ENCODE measurements at places on chromosomes 1 and 21.

DNA sequence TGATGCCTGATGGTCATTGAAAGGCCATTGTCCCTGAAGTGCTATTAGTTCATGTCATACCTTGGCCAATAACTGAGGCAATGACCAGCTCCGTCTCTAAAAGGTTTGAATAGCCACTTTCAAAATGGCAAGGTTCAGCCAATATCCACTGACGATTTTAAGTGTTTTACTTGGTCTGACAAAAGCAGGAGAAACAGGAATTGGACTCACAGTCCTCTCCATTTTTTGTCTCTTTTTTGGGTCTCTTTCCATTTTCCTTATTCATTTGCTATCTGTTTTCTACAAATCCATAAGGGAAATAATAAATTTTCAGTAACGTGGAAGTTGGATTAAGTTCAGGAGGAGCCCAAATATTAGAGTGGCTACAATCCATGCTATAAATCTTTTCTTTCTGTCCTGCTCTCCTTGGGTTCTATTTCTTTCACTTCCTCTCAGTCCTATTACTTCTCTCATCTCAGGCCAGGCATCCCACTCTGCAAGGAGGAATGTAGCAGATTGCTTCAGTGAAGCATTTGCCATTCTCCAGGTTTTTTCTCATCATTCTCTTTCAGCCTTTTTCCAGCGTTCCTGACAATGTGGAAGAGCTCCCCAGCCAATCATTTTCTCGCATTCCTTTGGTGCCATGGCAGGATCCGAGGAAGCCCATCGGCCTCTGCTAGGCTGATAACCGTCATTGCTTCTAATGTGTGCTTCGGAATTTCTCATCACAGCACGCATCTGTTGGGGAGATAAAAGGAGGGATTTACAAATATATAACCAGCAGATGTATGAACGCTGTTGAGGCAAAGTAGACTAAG is 414.5 kb downstream of the ADGRL2 start:
- no peak for DNase-seq

- DNase-seq: no peak
Observed at GRCh38 chr21:46633566-46633965, 1.9 kb upstream of the PRMT2 start.

DNA sequence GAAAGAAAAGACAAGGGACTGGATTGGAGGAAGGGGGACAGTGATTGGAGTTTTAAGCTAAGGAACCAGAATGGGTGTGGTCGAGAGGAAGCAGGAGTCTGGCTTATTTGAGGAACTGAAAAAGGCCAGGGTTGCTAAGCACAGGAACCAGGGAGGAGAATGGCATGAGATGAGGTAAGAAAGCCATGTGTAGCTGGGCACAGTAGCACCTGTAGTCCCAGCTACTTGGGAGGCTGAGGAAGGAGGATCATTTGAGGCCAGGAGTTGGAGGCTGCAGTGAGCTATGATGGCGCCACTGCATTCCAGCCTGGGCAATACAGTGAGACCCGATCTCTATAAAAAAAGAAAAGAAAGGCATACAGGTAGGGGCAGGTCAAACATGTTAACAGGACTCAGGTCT is 8.1 kb upstream of the KHDRBS1 start:
- no peak for DNase-seq

DNA sequence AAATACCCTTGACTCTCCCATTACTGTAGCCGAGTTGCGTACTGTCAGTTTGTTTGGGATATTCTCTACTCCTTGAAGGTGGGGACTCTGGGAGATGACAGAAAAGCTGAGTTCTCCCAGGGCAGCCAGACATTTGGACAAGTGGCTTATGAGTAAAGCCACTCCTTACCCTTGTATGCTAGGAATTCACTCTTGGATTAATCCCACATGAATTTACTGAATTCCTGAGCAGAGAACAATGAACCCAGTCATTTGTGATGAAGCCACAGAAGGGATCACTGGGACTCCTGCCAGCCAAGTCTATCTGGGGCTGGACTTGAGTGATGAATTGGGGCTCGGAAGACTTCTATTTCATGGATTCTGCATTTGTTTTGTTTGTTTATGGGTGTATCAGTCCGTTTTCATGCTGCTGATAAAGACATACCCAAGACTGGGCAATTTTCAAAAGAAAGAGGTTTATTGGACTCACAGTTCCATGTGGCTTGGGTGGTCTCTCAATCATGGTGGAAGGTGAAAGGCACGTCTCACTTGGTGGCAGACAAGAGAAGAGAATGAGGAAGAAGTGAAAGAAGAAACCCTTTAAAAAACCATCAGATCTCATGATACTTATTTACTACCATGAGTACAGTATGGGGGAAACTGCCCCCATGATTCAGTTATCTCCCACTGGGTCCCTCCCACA is 25.1 kb downstream of the C1orf116 start:
- peak; percentile 44 for DNase-seq

DNA sequence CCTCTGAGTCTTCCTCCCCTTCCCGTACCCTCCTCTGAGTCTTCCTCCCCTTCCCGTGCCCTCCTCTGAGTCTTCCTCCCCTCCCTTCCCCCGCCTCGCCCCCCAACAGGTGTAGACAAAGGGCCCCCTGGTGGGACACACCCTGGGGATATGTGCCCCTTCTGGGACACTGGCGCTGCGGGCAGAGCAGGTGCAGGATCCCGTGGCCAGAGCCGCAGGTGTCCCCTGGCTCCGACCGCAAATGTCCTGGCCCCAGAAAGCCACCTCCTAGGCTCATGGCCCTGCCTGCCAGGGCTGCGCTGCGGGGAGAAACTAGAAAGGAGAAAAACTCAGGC is 51.5 kb upstream of the ARHGEF16 start:
- DNase-seq: no peak

DNA sequence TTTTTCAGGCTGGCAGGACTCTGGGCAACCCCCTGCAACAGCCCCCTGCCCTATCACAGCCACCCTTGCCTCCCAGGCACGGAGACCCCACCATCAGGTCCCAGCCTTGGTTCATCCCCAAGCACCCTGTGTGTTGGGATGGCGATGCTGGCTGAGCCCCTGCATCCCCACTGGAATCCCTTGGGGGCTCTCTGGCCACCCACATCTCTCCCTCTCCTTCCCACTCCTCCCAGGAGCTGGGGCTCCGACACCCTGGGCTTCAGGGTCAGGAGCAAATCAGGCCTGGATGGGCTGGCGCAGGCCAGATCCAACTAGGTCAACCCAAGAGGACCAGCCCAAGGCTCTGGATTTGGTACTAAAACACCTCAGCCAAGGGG is 25.9 kb downstream of the COL6A1 start:
- no peak for DNase-seq

DNA sequence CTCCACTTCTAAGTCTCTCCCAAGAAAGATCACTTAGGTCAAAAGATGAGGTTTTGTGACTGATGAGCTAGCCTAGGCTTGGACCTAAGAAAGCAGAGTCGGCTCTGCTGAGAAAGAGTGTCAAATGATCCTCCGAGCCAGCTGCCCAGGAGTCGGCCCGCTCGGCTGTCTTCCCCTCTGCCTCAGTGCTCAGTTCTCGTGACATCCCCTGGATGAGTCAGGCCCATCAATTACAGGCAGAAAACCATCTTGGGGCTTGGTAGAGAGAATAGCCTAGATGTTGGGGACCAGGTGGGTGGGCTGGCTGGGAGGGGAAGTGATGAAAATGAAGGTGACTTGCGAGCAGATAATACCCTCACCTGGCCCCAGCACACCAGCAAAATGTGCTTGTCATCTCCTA is 60.5 kb downstream of the SLC66A1 start:
- DNase-seq: no peak

DNA sequence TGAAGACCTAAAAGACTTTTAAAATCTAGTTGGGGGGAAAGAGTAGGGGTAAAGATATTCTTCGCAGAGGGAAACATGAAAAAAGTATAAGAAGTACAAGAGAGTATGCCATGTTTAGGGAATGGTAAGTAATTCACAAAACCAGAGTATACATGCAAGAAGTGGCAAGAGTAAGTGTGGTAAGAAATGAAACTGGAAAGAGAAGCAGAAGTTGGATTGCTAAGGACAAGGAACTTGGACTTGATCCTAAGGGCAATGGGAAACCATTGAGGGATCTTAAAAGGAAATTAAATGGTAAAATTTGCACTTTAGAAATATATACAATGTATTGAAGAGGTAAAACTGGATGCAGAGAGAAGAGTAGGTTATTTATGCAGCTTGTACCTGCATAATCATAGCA is 9.2 kb upstream of the ZNF644 start:
- no peak for DNase-seq

DNA sequence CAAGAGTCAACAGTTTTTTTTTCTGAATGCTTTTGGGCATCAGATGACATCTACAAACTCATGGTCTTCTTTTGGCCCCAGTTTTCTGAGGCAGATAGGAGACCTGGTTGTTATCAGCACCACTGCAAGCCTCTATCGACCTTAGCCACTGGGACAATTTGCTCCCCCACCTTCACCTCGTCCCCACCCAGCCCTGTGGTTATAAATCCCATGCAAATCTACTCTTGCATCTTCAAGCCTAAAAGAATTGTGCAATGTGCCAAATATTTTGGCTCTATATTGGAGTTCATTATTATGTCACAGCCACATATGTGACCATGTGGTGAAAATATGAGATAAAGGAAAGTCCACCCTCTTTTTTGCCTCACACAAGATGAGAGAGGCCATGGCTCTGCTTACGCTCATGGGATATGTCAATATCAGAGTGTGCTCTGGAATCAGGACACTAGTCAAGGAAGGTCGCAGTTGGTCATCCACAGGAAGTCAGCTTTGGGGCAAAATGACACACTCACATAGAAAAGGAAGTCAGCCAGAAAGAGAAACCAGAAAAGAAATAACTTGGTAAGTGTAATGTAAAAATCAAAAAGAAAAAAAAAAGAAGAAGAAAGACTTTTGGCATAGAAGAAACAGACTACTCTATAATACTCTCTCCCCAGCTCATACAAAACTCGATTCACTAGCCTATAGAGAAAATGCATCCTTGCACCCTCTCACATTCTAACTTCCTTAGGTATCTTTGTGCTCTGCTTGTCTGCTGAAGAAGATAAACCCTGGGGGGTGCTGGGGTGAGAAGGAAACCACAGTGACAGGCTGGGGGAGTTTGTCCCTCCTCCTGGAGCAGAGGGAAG is 21.2 kb downstream of the SLC30A10 start:
- no peak for DNase-seq

DNA sequence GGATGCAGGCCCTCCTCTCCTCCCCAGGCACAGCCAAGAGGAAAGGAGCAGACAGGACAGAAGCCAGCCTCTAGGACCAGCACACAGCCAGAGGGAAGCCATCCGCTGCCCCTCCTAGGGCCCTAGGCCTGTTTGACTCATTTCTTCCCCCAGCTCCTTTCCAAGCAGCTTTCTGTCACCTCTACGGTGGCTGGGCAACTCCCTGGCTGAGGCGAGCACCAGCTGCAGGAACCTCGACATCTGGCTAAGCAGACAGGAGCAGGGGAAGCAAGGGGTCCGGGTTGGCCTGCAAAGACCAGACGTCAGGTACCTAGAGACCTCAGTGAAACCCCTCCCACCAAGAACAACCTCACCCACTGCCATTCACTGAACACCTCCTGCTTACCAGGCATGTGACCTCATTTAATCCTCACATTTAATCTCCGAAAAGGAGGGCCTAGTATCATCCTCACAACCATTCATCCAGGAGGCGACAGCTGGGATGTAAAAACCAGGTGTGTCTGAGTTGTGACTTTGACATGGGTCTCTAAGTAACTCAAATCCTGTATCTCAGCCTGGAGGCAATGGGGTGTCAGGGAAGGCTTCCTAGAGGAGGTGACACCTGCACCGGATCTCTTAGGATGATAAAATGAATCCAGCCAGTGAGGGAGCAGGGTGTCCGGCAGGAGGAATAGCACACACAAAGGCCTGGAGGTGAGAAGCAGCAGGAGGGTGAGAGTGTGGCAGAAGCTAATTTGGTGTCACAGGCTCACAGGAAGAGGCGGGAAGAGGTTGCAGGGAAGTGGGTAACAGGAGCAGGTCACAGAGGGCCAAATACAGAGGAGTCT is 5.9 kb downstream of the LRP8 start:
- DNase-seq: no peak
